A549 (cell line): ENCODE measurements at places on chromosomes 1 and 21. TPM values are rescaled to one million over a fixed set of nuclear protein-coding genes. Genes with fewer than 3 reads are reported as not detected.

Gene CYP4A11
- not detected in 3 replicates for polyA plus RNA-seq

GRCh38 chr1:169108863-169109560, 2.5 kb downstream of the ATP1B1 start:
- no peak for DNase-seq

GRCh38 chr1:54266195-54266594, 66.2 kb downstream of the MRPL37 start:
- no peak for DNase-seq

Gene TFF2
- not detected in 3 replicates for polyA plus RNA-seq

DNA sequence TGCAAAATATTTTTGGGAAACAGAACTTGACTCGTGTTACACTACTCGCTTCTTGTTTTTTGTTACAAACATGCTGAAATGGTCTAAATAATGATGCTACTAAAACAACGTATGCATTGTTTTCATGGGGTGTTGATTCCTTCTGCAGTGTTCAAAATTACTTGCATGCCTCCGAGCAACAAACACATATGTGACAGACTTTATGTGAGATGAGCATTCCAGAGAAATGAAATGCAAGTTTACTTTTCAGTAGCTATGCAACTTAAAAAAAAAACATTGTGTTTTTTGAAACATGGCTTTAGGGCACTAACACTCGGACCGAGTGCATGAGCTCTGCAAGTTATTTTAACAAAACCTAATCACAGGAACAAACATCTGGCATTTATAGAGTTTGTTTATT, 84.8 kb downstream of the CAMTA1 start:
- no peak for DNase-seq

- no peak for DNase-seq
Measured at GRCh38 chr1:197973206-197973605, 56.0 kb downstream of the LHX9 start.

DNA sequence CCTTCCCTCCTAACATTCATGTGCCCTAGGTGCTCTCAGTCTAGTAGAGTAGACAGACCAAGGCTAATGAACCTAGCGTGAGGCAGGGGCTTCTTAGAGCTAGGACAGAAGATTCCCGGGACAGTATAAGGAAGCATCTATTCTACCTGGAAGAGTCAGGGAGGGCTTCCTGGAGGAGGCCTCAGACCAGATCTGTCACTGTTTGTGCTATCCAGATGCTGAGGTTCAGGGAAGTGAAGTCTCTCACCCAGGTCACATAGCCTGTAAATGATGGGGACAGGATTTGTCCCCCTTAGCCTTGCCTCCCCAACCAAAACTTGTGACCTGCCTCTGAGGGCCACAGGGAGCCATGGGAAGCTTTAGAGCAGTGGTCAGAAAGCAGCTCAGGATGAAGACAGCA, 20.7 kb downstream of the ACTL8 start:
- no peak for DNase-seq

DNA sequence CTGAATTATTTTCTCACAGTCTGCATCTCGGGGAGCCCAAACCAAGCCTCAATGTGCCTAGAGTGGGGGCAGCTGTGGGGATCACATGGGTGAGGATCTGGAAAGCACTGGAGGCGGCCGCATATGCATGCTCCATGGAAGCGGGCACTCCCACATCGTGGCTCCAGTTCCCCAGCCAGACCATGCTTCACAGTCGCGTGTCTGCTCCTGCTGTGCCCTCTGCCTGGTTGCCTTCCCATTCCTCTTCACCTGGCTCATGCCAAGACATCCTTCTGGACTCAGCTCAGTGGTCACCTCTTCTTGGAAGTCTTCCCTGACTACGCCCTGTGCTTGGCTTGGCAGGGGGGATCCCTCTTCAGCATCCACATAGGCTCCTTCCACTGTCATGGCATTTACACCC, 32.8 kb downstream of the IGSF21 start:
- DNase-seq = no peak

Gene CFAP74
- 0.03 to 0.05 TPM in 2 of 3 replicates, not detected in the other for polyA plus RNA-seq

Gene MYOC
- polyA plus RNA-seq = not detected in 3 replicates

Gene TSACC
- polyA plus RNA-seq = 2.6 to 3.2 TPM (median 3.0 TPM) in 3 replicates

- peak; percentile 33 for DNase-seq
Measured at GRCh38 chr1:36223381-36223995, 755 bp upstream of the THRAP3 start.

- DNase-seq = no peak
Measured at GRCh38 chr1:172903581-172904220, 147.0 kb downstream of the TNFSF18 start.

GRCh38 chr1:223211323-223211985, 68.4 kb upstream of the TLR5 start:
- DNase-seq = no peak

Gene TTLL7
- polyA plus RNA-seq = 1.6 to 2.3 TPM (median 1.8 TPM) in 3 replicates

Gene SMCP
- polyA plus RNA-seq = not detected in 3 replicates

Gene TRIM67
- 0.23 to 0.50 TPM (median 0.26 TPM) in 3 replicates for polyA plus RNA-seq

GRCh38 chr1:82143108-82143833, 342.5 kb downstream of the ADGRL2 start:
- no peak for DNase-seq

Gene BMP8A
- 0.13 to 0.22 TPM in 2 of 3 replicates, not detected in the other for polyA plus RNA-seq

Gene KRTAP8-1
- polyA plus RNA-seq = not detected in 3 replicates

Gene SSX2IP
- 13.7 to 15.2 TPM (median 14.8 TPM) in 3 replicates for polyA plus RNA-seq

DNA sequence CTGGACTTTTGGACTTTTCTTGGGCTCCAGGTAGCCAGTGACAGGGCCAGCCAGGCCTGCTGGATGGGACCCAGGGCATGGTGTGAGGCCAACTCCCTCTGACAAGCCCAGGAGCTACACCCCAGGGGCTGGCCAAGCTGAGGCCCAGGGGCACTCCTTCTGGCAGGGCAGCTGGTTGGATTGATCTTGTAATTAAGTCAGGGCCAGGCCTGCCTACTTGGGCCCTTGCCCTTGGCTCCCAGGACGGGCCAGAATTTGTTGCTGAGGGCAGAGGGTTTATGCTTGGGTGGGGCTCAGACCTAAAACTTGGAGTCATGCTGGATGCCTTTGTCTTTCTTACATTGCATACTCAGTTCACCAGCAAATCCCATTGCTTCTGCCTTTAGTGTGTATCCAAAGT, 20.7 kb downstream of the KCNA2 start:
- no peak for DNase-seq

GRCh38 chr1:72623299-72623708, 341.0 kb upstream of the NEGR1 start:
- peak; percentile 3 for DNase-seq

Gene CPTP
- 10.2 to 11.9 TPM (median 10.7 TPM) in 3 replicates for polyA plus RNA-seq

Gene PRAMEF6
- polyA plus RNA-seq = not detected in 3 replicates

- no peak for DNase-seq
Measured at GRCh38 chr1:9475061-9475627, 64.1 kb upstream of the SLC25A33 start.
